ENCODE measurements at places on chromosomes 1 and 21. TPM values are rescaled to one million over a fixed set of nuclear protein-coding genes. Genes with fewer than 3 reads are reported as not detected.

The ZNF648 gene
- total RNA-seq: 0.08 TPM

DNA sequence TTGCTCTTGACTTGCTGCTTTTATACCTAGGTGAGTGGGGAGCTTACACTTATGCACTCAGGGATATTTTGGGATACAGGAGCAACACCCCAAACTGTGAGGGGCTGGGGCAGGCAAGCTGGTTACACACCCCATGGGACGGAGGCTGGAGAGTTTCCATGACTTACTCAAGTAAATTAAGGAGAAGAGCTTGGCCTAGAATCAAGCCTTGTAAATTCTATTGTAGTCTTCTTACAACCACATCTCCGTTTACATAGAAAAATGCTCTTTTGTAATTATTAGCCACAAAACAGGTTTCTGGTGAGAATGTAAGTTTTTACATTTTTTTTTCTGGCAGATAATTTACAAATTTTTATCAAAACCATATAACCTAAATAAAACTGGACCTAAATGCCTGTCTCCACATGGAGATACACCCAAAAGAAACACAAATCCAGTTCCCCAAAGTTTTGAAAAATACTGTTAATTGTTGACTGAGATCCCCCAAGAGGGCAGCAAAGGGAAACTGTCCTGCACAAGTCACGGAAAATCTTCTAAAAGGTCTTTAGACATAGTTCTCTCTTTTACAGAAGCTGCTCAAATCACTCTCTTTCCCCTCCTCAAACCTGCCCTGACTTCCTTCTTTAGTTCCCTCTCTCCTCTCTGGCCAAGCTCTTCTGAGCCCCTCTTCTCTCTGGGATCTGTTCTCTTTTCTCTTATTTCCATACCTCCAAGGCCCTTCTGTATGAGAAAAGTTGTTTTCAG lies 134.0 kb downstream of the HIVEP3 start:
- ATAC-seq: no peak

The TAS1R1 gene
- total RNA-seq: not detected

The FNDC5 gene
- total RNA-seq: not detected

The EFNA3 gene
- 20.6 TPM for total RNA-seq

DNA sequence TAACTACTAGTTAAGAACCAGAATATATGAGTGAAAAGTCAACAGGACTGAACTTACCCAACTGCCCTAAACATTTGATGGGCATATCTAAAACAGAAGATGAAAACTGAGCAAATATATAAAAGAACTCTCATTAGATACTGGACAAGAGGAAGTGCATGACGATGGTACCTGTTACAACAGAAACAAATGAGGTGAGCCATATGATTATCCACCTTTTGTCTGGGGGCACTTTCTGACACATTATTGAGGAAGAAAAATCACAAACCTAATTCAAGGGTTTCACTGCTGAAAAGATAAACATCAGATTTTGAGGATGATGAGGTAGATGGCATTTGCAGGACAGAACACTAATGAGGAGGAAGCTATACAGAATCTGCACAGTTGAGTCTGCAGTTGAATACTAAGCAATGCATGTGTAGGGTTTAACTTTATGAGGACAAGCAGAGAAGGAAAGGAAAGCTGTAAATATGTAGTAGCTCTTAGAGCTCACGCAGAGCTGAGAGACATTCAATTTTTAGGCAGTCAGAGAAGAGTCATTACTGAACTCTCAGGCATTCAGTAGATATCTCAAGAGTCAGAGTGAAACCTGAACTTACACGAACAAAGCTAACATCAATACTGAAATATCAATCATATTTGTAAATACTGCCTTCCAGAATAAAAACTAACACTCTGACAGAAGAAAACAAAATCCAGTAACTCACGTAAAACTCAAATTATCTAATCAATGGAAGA lies 262.1 kb downstream of the AKT3 start:
- no peak for ATAC-seq

The KRTAP19-1 gene
- not detected for total RNA-seq

DNA sequence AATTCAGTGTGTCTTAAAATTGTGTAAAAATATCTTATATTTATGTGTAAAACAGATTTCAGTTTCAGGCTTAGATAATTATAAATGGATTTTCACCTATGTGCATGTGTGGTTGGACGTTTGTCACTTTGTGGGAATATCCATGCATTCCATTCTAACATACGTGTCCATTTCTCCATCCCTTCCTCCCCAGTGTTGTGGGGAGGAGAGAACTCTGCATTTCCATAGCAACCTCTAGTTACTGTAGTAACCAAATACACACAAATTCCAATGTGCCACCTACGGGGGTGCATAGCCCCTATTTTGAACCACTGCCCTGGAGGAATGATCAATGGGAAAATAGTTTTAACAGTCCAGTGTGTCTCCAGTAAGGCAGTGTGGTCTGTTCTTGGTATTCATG lies 79.0 kb downstream of the RASAL2 start:
- ATAC-seq: no peak

- no peak for ATAC-seq
These were observed 5.2 kb upstream of the SEMA4A start for GRCh38 chr1:156148216-156148615.

The KRTAP12-2 gene
- not detected for total RNA-seq
